Mammary epithelial cell (primary cell): ENCODE measurements at places on chromosomes 1 and 21. TPM values are rescaled to one million over a fixed set of nuclear protein-coding genes. Genes with fewer than 3 reads are reported as not detected.

DNA sequence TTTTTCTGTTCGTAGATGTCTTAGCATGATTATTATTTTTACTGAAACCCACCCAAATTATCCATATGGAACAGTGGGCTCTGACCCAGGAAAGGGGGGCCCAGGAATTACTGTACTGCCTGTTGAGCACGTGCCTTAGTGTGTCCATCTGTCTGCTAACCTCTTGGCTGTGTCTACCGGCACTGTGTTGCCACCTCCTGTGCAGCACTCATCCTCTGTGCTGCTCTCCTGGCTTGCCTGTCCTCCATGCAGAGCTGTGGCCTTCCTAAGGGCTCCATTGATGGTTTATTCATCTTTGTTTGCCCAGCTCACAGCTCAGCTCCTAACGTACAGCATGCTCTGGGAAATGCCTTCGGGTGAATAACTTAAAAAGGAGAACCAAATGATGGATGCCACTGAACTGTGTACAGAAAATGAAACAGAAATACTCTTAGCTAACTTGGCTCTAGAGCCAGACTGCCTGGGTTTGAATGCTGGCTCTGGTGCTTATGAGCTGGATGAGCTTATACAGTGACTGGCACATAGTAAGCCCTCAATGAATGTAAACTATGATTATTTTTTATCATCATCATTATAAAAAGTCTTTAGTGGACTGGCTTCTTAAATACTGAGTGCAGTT, 11.4 kb upstream of the RPTN start:
- no peak for DNase-seq

DNA sequence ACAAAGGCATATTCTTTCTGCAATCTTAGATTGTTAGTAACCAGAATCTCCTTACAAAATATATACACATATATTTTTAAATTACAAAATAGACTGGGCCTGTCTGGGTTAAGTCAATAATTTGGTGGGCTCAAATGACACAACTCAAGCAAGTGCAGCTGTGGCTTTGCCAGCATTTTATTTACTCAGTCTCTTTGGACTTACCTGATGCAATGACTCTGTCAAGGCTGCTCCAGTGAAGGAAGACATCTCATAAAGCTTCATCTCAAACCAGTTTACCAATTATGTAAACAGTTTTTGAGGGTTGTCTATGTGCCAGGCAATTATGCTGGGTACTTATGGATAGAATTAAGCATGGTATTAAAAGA, 22.8 kb upstream of the ABCA4 start:
- DNase-seq, result no peak

FMN2 gene
- total RNA-seq, result not detected in 2 replicates

DNA sequence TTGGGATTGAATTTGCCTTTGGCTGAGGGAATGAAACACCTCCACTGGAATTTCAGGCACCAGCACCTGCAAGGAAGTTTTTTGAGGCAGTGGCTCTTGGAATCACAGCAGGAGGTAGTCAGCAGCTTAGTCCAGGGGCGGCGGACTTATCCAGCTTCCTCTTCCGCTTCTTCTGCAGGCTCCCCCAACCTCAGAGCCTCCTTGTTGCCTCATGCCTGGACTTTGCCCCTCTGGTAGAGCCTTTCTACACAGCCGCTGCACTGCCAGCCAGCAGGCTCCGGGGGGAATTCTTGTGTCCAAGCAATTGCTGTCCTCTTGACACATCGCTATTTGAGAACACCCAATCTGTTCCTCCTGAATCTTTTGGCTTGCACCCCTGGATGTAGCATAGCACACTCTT, 4.4 kb upstream of the RHEX start:
- DNase-seq, result no peak

DNA sequence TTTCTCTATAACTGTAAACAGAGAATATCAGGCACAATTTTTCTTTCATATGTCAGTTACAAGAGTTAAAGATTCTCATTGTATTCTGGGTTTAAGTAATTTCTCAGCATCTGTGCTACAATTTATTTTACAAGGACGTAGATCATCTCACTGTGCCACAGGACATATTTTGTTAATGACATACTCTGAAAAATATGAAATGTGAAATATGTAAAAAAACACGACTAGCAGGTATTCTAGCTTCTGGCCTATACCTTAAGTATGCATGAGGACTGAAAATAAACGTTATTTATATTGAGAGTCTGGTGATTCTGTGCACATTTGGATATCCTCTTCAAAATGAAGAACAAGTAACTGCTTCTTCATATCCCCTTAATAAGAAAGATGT, 308.8 kb downstream of the BRINP3 start:
- no peak for DNase-seq
